NT2/D1 (cell line): ENCODE measurements at places on chromosomes 13 and 19.

DNA sequence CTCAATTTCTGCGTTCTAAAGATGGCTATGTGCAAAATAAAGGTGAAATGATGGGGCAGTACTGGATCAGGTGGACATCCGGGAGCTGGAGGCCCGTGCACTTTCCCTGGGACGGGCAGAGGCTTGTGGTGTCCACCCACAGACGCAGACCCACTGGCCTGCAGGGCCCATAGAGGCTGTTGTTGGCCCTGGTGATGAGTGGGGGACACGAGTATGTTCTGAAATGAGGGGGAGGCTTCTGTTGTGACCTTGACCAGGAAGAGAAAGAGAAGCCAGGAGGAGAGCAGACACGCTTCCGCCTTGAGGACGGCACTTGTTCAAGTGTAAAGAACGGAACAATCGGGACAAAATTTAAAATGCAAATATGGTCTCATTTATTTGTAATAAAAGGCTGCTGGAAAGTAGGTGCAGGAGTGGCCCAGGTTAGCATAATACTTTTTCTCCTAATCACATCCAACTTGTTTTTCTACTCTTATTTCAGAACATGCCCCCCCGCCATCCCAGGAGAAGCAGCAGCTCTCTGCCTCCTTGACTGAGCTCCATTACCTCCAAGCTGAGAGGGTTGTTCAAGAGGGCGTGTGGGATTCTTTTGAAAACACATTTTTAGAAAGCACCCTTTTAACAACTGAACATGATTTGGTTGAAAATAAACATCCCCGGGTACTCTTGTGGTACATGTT lies 27.1 kb downstream of the ATP11A start:
- no peak for DNase-seq

GRCh38 chr13:114281351-114282040 lies at the start of gene UPF3A:
Gene UPF3A (plus strand): TSS chr13:114281601. CDS start chr13:114281640, 39 bp downstream.
- peak; percentile 84 for DNase-seq

- no peak for DNase-seq
Measured at GRCh38 chr13:48594096-48594815, 59.5 kb upstream of the CYSLTR2 start.

DNA sequence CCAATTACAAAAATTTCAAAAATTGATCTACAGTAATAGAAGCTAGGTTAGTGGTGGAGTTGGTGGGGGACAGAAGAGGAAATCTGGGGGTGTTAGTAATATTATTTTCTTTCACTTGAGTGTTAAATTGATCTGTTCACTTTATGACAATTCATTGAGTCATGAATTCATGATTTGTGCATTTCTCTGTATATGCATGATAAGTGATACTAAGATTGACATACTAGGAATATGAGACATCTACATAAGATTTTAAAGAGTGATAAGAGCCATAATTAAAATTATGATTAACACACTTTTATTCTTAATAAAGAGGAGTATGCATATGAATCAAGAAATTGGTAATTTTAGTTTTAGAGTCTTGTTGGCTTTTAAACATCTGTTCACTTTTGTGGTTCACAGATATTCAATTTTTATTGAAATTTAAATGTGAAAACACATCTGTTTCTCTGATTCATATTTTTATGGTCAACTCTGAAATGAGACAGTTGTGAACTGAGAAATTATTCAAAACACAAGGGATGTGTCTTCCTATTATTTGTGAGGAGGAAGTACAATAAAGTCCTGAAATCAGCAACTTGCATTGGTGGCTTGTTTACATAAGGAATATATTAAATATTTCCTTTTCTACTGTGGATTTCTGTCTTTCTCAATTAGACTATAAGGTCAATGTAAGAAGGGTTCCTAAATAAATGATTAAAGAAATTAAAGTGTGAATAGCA lies 196.5 kb downstream of the ITGBL1 start:
- no peak for DNase-seq
